MG63 (cell line): ENCODE measurements at places on chromosomes 6 and 20.

GRCh38 chr6:41937861-41938574, 3.6 kb downstream of the CCND3 start:
- DNase-seq, result no peak

- no peak for DNase-seq
Observed at GRCh38 chr20:58883241-58883691, 30.8 kb downstream of the GNAS start.

- peak; percentile 74 for DNase-seq
Observed at GRCh38 chr6:52416629-52417151, 3.5 kb upstream of the EFHC1 start.

- DNase-seq, result no peak
Observed at GRCh38 chr6:7402716-7403115, 13.1 kb downstream of the RIOK1 start.

DNA sequence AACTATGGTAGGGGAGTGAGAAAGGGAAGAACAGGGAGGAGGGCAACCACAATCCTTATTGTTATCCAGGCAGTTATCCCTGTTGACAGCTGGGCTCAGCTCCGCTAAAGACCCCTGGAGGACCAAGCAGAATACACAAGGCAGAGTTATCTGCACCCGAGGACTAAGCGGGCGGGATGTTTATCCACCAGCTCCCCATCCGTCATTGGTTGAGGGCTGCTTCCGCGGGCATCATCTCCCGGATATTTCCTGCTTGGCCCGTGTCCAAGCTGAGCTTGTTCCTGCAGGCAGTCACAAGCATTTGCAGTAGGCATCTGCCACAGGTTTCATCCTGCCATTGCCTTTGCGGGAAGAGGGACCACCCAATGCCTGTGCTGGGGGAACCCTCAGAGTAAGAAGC, 102.1 kb downstream of the DLGAP4 start:
- DNase-seq, result peak; percentile 26

DNA sequence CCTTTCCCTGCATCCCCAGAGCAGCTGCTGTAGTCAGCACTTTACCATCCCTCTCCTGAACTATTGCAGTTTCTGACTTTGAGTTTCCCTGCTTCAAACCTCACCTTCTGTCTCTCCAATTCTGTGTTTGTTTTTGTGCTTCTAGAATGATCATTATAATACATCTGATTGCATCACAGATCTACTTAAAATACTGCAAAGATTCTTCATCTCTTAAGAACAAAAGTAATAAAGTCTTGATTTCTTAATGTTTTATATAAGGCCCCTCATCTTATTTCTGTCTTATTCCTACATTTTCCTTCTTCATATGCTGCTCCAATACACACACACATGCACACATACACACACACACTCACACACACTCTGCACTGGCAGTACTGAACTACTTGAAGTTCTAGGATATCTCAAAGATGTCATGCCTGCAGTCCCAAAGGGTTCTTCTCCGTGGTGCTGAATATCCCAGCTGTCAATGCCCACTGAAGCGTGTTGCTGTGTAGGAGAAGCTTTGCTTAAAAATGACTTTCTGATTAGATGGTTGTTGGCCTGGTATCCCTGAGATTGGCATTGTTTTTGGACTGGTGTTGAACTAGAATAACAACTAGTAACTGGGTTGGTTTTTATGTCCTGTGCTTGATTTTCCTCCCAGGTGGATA, 97.2 kb downstream of the MAP3K4 start:
- no peak for DNase-seq

- no peak for DNase-seq
Observed at GRCh38 chr6:7685276-7685675, 40.6 kb upstream of the BMP6 start.

DNA sequence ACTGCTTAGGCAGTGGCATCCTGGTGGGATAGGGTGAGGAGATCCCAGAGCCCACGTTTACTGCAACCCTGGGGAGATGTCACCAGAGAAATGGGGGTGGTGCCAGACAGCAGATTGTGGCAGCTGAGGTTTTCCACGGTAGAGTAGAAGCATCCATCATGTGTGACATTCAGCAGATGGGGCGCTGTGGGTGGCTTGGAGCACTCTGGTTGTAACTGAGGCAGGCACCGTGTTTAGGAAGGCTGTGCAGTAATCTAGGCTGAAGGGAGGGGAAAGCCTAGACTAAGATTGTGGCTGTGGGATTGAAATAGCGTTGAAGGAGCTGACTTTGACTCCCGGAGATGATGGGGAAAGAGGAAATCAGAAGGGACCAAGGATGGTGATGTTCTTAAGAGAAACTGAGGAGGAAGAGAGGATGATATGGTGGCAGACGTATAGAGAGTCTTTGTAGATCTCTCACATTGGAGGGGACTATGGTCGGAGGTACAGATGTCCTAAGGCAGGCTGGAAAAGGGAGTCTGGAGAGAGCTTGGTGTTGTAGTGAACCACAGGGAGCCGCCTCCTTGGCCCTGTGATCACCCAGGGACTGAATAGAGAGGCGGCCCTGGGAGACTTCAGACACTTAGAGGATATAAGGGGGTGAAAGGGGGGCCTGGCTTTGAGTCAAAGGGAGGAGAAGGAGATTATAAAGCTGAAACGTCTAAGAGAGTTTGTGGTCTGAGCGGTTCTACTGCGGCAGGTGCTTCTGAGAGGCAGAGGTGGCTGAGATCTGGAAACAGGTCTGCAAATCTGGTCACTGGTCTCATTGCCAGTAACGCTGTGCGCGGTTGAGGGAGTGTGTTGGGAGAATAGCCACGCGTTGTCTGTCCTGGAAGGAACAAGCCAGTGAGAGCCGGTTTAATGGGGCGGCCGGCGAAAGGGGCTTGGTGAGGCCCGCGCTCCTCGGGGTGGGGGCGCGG, 792 bp upstream of the MICA start:
- DNase-seq, result peak; percentile 43

DNA sequence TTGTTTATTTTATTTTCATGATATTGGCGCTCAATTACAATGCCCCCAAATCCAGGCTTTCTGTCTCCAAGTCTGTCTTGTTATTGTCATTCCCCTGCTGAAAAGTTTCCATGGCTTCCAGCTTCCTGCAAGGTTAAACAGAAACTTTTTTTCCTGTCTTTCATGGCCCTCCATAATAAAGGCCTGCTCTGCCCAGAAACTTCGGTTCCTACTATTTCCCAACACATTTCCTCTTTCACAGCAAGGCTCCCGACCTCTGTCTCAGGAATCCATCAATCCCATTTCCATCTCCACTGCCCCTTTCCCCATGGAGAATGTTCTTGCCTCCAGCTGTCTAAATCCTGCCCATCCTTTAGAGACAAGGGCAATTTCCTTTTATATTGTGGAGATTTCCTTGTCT, 365.2 kb upstream of the JARID2 start:
- DNase-seq, result no peak

- DNase-seq, result no peak
Observed at GRCh38 chr6:12882761-12883290, 166.3 kb downstream of the PHACTR1 start.

- DNase-seq, result peak; percentile 31
Observed at GRCh38 chr6:155418017-155418761, 37.5 kb downstream of the NOX3 start.

- DNase-seq, result peak; percentile 17
Observed at GRCh38 chr20:1775117-1775516, 117.5 kb upstream of the SIRPG start.

GRCh38 chr6:147905711-147906110, 397.2 kb downstream of the SAMD5 start:
- no peak for DNase-seq

GRCh38 chr6:134425513-134425912, 107.6 kb upstream of the SGK1 start:
- DNase-seq, result no peak

DNA sequence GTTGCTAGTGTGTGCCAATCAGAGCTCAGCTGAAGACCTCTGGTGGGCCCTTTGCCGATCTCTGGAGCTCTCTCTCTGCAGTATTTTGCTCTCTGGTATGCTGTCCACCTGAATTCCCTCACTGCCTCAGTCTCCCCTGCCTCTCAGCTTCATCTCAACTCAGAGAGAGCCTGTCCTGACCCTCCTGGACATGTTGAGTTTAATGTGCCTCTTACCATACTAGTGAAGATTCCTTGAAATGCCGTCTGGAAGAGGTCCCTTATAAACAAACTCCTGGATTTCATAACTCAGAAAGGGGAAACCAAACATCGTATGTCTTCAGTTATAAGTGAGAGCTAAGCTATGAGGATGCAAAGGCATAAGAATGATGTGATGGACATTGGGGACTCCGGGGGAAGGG, 231.1 kb upstream of the ZNF217 start:
- no peak for DNase-seq

DNA sequence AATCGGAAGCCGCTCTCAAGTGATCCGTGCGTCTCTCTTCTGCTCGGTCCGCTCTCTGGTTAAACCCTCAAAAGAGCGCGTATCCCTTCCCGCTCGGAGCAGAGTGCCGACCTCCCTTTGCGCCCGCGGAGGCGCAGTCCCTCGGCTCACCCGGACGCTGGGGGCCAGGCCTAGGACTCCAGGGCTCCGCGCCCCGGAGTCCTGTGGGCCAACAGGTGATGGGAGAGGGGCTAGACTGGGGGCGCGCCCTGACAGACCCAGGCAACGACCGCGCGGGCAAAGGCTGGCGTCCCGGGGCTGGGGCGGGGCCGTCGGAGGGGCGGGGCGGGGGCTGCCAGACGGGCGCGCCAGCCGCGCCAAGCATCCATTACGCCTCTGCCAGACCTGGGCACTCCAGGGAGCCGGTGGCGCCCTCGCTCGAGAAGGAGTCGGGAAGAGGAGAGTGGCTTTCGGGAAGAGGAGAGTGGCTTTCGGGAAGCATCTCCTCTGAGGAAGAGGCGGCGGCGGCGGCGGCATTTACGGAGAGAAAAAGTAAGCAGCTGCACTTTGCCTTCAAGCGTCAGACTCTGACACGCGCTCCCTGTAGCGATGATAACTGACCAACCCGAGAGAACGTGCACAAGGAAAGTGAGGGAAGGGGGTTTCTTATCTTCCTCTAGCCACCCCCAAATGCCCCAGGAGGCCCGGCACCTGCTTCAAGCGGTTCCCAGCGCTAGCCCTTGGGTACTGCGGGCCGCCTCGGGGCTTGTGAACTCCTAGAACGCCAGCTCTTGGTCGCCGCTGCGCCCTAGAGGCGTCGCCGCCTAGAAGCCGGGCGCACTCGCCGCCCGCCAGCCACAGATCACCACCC, 2.6 kb downstream of the EPHA7 start:
- DNase-seq, result peak; percentile 65

- DNase-seq, result no peak
Observed at GRCh38 chr6:48426636-48427035, 315.6 kb upstream of the PTCHD4 start.

DNA sequence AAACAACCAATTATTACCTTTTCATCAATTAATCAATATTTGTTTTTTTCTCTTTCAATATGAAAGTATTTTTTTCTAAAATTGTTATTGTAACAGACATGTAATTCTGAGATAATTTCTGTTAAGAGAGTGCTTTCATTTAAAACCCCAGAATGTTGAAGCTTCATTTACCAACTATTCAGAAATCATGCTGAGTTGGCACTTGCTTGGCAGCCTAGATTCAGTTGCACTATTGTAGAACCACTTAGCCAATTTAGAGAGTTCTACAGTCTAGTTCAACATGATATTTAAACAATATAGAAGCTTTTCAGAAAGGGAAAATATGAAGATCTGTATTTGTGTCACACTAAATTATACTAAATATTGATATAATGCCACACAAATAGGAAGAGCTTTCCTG, 56.1 kb upstream of the NKAIN2 start:
- no peak for DNase-seq

- DNase-seq, result no peak
Observed at GRCh38 chr6:14849185-14849584, 396.7 kb upstream of the JARID2 start.

GRCh38 chr6:150091476-150091875, 22.6 kb upstream of the ULBP3 start:
- DNase-seq, result no peak

GRCh38 chr6:90356012-90356421, 59.4 kb upstream of the BACH2 start:
- DNase-seq, result no peak

DNA sequence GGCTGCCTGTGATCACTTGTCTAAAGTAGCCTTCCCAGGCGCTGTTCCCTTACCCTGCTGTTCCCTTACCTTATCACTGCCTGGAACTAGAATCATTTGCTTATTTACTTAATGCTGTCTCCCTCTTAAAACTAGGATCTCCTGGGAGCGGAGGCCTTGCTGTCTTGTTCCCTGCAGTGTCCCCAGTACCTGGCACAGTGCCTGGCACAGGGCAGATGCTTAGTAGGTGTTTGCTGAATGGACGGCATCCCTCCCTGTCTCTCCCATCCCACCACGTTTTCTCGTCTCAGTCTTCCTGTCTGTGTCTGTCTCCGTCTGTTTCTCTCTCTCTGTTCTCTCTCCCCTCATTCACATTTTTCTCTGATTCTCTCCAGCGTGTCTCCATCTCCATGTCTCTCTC, 99.9 kb upstream of the MYL9 start:
- no peak for DNase-seq

DNA sequence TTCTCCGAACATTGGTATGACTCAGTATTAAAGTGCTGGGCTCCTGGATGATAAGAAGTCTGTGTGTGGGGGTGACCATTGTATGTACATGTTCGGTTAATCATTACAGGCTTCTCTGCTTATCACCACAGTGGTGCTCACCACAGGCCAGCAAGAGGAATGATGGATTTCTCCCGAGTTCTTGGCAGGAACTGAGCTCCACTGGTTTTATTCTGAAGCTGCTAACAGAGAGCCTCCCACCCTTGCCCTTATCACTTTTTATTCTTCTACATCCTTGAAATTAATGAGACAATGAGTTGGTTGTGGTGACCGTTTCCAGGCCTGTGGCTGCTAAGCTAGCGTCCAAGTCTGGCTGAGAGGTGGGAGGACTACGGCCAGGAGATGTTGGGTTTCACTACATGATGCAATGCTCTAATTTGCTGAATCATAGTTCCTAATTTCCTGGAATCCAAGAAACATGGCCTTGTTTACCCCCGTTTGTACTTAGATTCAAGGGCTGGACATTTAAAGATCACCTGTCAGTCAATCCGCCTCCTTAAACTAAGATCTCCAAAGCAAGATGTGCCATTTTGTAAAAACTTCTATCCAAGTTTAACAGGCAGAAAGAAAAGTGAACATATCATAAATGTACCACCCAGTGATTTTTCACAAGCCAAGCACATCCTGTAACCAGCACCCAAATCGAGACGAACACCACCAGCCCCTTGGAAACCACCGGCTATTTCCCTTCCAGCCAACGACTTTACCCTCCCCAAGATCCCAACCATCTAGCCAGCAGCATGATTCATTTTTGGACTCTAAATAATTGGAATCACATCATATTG, 172.5 kb downstream of the FOXA2 start:
- peak; percentile 73 for DNase-seq
